Activated CD4-positive, alpha-beta T cell treated with anti-CD3 and anti-CD28 coated beads, Interleukin-2, amount 10 ng/mL, durations not matched to agents 24 days and 14 days (primary cell): ENCODE measurements at places on chromosomes 5 and 9.

GRCh38 chr5:5026409-5026785 is 113.7 kb upstream of the ADAMTS16 start:
- H3K27ac ChIP-seq: no peak overlapping the region
- peaks cover 9% of the 10 kb centered on the region for H3K4me1 ChIP-seq
- H3K27me3 ChIP-seq: no peaks in the 10 kb centered on the region
- no peaks in the 10 kb centered on the region for H3K36me3 ChIP-seq
- H3K4me3 ChIP-seq: no peak overlapping the region

DNA sequence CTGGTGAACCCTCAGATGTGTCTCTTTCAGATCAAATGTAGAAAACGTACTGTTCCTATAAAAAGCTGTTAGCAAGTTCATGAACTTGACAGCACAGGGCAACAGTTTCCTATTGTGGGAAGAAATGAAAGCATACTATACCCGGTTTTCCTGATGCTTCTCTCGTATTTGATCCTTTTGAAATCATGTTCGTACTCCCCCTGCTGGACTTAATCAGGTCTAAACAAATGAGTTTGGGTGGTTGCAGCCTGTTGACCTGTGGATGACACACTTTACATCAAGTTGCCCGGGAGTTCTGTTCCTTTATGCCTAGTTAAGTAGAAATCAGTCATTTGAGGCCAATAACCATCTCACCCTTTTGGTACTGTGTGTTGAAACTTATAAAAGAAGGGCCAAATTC is 1992.3 kb downstream of the MAT2B start:
- no peaks in the 10 kb centered on the region for H3K36me3 ChIP-seq
- H3K4me3 ChIP-seq: no peak overlapping the region
- H3K27ac ChIP-seq: no peak overlapping the region
- no peaks in the 10 kb centered on the region for H3K4me1 ChIP-seq
- no peaks in the 10 kb centered on the region for H3K27me3 ChIP-seq

GRCh38 chr9:10208691-10209069 is 404.1 kb downstream of the PTPRD start:
- no peaks in the 10 kb centered on the region for H3K27me3 ChIP-seq
- no peak overlapping the region for H3K27ac ChIP-seq
- H3K36me3 ChIP-seq: no peaks in the 10 kb centered on the region
- no peak for DNase-seq

- no peak overlapping the region for H3K27ac ChIP-seq
- H3K27me3 ChIP-seq: peaks cover 4% of the 10 kb centered on the region
- peaks cover 4% of the 10 kb centered on the region for H3K4me1 ChIP-seq
Measured at GRCh38 chr5:80059354-80059980, 24.3 kb downstream of the THBS4 start.

DNA sequence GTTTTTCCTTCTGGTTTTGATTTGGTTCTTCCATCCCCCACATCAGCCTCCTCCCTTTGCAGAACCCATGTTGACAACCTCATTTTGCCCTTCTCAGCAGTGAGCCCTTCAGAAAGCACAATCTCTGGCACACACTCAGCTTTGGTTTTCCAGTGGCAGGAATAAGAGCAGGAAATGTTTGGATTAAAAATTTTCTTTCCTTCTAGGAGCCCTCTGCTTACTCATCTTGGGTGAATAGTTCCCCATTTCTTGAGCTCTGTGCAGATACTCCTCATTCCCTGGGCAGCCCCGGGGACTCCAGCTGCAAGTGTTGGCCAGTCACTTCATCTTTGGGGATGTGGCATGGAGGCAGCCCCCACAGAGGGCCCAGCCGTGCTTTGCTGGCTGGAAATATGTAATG is 170.5 kb downstream of the NR3C1 start:
- H3K27ac ChIP-seq: no peak overlapping the region
- H3K4me3 ChIP-seq: no peak overlapping the region
- H3K27me3 ChIP-seq: peaks cover 2% of the 10 kb centered on the region
- H3K36me3 ChIP-seq: peaks cover 2% of the 10 kb centered on the region

- DNase-seq: no peak
- peaks cover 63% of the 10 kb centered on the region for H3K4me1 ChIP-seq
- H3K4me3 ChIP-seq: no peak overlapping the region
- no peaks in the 10 kb centered on the region for H3K27me3 ChIP-seq
Measured at GRCh38 chr5:95863383-95863757, 40.8 kb upstream of the GLRX start.
